Occipital lobe (tissue), 3 donors: ENCODE measurements at places on chromosomes 3 and 15.
A peak's percentile ranks its signal among the peaks of the same experiment; 100 is the strongest.

DNA sequence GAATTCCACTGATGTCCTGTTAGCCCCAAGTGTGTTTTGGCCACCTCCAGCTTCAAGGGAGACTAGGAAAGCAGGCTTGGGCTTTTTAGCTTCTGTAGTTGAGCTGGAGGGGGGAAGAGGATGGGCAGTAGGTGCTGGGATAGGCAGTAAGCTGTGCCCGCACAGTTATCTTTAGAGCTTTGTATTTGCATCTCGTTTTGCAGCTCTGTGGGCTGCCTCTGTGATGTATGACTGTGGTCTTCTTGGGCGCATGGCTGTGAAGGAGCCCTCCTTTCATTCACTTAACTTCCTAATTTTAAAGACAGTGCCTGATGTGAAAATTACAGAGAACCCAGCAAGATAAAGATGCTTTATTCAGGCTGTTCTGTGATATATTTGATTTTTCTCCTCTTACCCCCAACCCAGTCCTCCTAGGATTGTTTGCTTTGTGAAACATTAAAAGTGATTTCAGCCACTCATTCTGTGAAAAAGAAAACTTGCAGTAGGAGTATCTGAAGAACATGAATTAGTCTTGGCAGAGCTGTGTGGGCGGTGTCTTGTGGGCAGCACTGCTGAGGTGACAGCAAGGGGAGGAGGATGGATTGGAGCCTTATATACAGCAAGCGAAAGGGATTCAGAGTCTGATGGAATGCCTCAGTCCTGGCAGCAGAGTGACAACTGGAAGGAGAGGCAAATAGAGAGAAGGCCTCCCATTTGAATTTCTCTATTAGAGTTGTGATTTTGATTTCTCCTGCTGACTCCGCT is 74.3 kb downstream of the LARS2 start:
- DNase-seq, result peak; percentile 47

GRCh38 chr3:187850258-187850921 is 105.1 kb upstream of the BCL6 start:
- no peak for DNase-seq

- DNase-seq, result peak; percentile 46
Observed at GRCh38 chr15:59492389-59493377, 54.7 kb downstream of the FAM81A start.

- DNase-seq, result no peak
Observed at GRCh38 chr15:93943586-93943985, 287.8 kb upstream of the MCTP2 start.

DNA sequence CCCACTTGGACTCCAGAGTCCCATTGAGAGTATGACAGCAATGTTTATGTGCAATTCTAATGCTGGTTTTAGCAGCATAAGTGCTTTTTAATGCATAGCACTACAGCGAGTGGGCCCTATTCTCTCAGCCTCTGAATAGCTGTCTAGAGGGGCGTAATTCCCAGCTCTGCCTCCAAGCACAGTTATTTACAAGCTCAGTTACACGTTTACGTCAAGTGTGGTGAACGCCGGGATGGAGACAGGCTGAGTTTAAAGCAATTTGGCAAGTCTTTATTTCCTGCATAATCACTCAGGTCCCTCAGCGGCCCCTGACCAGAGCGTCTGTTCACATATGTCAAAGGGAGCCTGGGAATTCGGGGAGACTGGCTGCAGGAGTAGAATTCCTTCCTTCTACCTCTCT is 43.9 kb downstream of the SOX14 start:
- DNase-seq, result no peak

DNA sequence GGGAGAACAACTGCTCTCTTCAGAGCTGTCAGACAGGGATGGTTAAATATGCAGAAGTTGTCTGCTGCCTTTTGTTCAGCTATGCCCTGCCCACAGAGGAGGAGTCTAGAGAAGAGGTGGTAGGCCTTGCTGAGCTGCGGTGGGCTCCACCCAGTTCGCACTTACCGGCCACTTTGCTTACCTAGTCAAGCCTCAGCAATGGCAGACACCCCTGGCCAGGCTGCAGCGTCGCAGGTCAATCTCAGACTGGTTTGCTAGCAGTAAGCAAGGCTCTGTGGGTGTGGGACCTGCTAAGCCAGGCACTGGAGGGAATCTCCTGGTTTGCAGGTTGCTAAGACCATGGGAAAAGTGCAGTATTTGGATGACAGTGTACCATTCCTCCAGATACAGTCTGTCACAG is 12.3 kb upstream of the TMEM45A start:
- no peak for DNase-seq

- no peak for DNase-seq
Observed at GRCh38 chr3:188584958-188585689, 431.2 kb downstream of the LPP start.

GRCh38 chr15:86382341-86382740 is 302.7 kb downstream of the AGBL1 start:
- DNase-seq, result no peak

GRCh38 chr3:133905376-133905775 is 9.7 kb upstream of the RAB6B start:
- no peak for DNase-seq

DNA sequence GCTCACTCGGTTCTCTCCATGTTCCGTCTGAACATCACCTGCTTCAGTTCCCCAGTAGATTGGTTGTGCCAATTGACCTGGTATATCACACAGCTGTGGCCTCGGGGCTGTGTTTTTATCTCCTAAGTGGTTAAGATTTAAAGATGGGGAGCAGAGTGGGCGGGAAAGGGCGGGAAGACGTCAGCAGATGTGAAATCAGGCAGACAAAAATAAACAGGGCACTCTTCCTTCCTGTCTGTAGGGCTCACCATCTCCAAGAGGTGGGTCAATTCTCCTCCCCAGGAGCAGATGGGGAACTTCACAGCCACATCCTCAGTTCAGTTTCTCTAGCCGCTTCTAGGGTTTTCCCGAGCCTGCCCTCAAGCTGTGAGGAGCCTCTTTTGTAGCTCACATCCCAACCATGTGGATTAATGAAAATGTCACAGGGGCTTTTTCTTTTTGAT is 26.8 kb upstream of the LIMD1 start:
- no peak for DNase-seq
